ENCODE measurements at places on chromosomes 5 and 9.

- DNase-seq: peak; percentile 42
Observed at GRCh38 chr5:176810081-176810597, at the start of gene UNC5A. Gene UNC5A (plus strand): TSS chr5:176810559. CDS start chr5:176810751, 192 bp downstream.

GRCh38 chr9:122200960-122201595 is 27.7 kb downstream of the LHX6 start:
- DNase-seq: no peak

DNA sequence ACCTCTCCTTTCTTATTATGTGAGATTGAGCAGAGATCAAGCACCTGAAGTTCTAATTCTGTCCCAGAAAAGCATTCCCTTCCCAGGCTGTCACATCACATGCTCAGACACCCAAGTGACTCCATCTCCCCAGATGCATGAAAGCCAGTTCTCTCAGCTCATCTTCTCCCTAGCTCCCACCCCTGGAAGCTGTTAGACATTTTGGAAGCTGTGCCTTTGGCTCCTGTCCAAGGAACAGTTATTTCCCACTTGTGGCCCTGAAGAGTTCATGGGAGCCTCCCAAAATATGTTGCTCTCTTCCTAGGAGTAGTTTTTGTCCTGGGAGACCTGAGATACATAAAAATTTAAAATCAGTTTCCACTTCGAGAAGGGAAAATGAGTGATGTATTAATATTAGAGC is 161.4 kb upstream of the GAS1 start:
- DNase-seq: no peak

GRCh38 chr5:150618588-150619281 is 21.7 kb upstream of the SYNPO start:
- DNase-seq: no peak

GRCh38 chr5:69374911-69375446 is 5.4 kb downstream of the RAD17 start:
- no peak for DNase-seq

GRCh38 chr9:105127863-105128220 is 116.6 kb upstream of the SLC44A1 start:
- no peak for DNase-seq

DNA sequence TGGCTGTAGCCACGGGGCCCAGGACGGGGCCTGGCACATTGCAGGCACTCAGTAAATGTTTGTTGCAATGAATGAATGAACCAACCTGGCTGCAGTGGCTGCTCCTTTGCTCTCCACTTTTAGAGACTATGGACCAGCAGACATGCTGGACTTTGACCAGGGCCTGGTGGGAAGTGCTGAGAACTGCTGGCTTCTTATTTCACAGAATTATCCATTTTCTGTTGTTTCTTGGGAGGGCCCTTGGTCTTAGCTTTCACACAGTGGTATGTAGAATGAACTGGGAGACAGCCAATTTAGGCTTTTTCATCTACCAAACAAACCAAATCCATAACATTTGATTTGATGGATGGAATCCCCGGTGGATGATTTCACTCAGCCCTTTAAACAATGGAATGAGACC is 78.0 kb upstream of the LHFPL2 start:
- no peak for DNase-seq

DNA sequence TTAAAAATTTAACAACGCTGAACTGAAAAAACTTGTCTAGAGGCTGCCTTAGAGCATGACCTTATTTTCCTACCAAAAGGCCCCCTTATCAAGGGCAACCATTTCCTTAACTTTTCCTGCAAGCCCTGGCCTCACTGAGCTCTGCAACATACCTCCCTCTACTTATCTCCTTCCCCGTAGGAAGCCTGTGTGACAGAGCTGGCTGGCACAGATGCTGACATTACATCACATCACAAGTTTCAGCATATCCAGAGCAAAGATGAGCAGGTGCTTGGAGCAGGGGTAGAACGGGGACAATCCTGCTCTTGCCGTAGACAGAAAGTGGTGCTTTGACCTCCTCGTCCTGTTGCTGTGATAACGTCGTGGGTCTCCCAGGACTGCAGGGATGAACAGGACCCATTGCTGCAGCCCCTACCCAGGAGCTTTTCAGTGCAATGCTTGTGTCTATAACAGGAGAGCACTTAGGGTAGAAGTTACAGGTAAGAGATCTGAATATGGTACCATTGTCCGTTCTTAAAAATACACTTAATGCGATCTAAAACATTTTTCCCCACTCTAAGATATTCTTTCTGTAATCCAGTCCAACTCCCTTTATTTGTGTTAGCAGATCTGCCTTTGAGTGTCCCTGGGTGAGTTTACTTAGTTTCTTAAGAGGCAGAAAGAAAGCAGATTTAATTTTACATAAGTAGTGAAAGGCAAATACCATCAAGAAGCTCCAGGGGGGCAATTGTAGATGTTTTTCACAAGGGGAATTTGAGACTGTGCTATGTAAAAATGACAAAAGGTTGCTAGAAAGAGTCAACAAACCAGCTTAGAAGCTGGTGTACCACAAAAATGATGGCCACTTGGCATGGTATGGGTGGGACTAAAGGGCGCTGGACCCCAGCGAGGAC is 101.9 kb upstream of the EFNA5 start:
- no peak for DNase-seq

GRCh38 chr5:28473531-28474107 is 1435.2 kb upstream of the CDH9 start:
- no peak for DNase-seq

DNA sequence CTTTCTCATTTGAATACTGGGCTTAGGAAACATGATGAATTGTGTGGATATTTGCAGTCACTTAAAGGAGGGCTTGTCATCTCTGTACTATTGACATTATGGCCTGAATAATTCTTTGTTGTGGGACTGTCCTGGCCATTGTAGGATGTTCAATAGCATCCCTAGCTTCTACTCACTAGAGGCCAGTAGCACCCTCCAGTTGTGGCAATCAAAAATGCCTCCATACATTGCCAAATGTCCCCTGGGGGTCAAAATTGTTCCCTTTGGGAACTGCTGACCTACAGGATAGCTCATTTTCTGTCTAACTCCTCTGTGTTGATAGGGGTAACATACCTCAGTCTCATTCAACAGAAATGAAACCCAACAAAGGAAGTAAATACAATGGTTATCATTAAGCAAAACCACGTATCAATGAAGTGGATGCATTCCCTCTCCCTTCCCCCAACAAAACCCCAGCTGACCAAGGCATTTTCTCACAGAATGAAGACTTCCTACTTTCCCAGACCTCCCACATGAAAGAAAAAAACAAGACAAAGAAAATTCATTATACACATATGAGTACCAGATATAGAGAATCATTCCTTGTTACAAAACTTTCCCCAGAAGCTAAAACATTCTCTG is 18.1 kb downstream of the FYB1 start:
- DNase-seq: no peak

GRCh38 chr9:129624947-129625346 is 1.0 kb upstream of the NTMT1 start:
- DNase-seq: peak; percentile 43

- no peak for DNase-seq
Observed at GRCh38 chr5:78095125-78095524, 199.4 kb downstream of the AP3B1 start.

DNA sequence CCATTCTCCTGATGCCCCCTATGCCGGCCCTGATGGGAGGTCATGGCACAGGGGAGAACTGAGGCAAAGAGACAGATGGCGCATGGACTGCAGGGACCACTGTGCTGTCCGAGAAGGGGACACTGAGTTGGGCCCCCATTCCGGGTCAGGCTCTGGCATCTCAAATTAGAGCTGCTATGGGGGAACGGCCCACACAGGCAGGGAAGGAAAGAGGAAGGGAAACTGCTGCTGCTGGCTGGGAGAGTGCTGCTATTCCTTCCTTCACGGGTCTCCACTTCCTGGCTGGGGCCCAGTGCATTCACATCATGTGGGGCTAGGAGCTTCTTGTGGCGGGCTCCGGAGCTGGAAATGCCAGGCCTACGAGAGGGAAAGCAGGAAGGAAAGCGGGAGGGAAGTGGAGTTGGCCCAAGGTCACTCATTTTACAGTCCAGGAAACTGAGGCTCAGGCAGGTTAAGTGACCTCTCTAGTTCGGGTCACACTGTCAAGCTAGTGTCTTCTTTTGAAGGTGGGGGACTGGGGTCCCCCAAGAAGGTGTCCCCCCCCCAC is 1.3 kb upstream of the CARD19 start:
- no peak for DNase-seq

DNA sequence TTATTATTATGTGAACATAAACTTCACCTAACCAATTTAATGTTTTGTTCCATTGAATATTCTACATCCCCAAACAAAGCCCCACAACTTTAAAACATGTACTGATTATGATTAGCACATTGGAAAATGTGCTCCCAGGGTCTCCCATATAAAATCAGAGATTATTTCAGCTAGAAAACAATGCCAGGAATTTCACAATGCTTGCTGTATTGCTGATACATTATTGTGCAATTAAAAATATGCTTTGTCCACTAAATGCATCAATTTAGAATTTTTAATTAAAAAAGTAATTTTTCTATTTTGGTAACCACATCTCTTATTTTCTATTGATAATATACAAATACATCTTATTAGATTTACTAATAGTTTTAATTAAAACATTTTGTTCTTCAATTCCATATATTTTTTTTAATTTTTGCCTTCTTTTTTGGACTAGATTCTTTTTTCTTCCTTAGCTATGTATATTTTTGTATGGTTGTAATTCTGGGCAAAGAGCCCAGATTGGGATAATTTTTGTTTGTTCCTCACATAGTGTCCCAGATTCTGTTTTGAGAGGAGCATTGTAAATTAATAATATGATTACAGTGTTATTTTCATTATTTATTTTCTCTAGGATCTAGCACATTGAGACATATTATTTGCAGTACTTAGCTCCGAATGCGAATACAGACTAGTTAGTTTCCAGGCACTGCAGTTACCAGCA is 241.5 kb upstream of the CDH18 start:
- DNase-seq: peak; percentile 79

- DNase-seq: peak; percentile 81
Observed at GRCh38 chr9:34332076-34332964, 3.0 kb downstream of the NUDT2 start.
